ENCODE measurements at places on chromosomes 16 and 17.

DNA sequence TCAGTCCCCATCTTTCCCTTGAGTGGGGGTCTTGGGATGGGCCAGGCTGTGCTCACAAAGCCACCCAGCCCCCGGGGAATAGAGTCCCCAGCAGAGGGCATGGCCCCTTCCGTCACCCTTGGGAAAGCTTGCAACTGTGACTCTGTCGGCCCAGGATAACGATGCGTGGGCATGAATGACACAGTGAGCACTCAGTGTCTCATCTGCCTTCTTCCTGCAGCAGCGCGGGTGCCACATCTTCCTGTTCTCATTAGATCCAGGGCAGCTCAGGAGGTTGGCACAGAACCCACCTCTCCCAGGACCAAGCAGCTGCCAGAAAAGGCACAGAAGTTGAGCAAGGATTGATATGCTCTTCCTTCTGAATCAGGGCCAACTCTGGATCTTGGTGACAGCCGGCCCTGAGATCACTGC lies 84.7 kb downstream of the MRC2 start:
- DNase-seq = no peak

DNA sequence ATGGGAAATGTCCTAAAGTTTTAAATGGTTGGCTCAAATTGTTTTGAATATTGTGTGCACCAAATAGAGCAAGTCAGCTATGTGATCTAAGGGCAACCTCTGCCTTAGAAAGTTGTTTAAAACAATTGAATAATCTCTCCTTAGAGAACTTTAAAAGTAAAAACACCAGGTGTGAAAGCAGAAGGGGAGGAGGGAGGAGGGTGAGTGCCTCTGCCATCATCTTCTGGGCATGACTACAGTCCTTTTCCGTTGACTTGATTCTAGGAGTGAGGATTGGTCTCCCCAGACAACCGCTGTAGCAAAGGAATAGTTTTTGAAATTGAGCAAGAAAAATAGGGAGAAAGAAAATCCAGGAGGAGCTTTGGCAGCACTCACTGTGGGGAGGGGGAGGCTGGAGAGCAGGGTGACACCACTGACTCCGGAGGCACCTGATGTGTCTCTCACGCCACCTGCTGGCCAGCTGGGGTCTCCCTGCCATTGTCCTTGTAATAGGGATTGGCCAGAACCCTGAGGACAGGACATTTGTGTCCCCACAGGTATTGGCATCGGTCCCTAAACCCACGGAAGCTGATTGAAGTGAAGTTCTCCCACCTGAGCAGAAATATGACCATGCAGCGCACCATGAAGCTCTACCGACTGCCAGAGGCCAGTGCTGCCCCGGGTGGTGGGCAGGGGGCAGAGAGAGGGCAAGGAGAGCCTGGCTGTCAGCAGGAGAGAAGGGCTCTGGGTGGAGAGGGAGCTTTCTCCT lies 33.3 kb downstream of the PLCD3 start:
- DNase-seq = peak; percentile 70

- DNase-seq = no peak
Observed at GRCh38 chr16:75924397-75924796, 198.1 kb upstream of the CPHXL start.

GRCh38 chr16:72646615-72647014 lies 401.3 kb downstream of the ZFHX3 start:
- no peak for DNase-seq

GRCh38 chr16:13397126-13397525 lies 495.7 kb downstream of the SHISA9 start:
- no peak for DNase-seq

- DNase-seq = no peak
Observed at GRCh38 chr16:57134982-57135381, 42.6 kb downstream of the CPNE2 start.

DNA sequence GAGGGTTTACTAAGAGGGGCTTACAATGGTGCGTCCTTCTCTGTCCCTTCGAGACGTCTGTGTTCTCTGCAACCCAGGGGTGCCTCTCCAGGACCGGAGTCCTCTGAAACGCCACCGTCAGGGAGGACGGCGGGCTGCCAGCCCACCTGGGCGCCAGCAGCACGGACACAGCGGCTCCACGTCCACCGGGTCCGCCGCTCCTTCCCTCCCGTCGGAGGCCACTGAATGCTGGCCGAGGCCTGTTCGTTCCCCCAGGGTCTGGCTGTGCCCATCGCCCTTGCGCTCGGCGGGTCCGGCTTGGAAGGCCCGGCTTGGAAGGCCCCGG lies 403 bp downstream of the TEPSIN start:
- DNase-seq = no peak

- DNase-seq = no peak
Observed at GRCh38 chr17:17067257-17067656, 25.0 kb downstream of the MPRIP start.

Measured in activated CD4-positive, alpha-beta T cell treated with anti-CD3 and anti-CD28 coated beads, Interleukin-2, amount 50 U/mL, for 4 hours (primary cell).